ENCODE measurements at places on chromosomes 1 and 21.

DNA sequence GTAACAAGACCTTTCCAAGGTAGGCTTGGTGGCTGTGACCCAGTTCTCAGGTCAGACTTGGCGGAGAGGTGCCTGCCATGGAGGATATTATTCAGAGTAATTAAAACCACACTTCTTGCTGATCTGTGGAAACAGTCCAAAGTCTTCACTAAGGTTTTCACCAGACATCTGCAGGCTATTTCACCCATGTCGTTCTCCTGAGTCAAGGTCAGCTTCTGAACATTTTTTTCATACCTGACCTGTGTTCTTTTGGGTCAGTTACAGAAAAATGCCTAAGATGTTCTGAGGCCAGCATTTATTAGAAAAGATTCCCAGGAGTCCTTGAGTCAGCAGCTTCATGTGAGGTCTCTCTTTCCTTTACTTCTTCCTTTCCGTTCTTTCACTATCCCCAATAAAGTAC is 54.9 kb downstream of the RGL1 start:
- no peak for DNase-seq

DNA sequence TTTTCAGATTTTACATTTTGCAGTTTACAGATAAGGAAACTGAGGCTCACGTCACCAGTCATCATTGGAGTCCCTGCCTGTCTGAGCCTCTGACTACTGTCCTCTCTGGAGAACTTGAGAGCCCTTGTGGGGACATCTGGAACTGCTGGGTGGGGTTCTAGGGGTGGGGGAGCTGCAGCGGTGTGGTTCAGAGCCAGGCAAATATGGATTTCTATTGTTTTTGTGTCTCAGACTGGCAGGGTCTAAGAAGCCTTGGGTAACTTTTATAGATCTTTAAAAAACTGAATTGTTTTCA is 46.9 kb downstream of the IER5 start:
- DNase-seq, result no peak

- DNase-seq, result no peak
Observed at GRCh38 chr1:178986204-178986603, 39.5 kb upstream of the FAM20B start.

DNA sequence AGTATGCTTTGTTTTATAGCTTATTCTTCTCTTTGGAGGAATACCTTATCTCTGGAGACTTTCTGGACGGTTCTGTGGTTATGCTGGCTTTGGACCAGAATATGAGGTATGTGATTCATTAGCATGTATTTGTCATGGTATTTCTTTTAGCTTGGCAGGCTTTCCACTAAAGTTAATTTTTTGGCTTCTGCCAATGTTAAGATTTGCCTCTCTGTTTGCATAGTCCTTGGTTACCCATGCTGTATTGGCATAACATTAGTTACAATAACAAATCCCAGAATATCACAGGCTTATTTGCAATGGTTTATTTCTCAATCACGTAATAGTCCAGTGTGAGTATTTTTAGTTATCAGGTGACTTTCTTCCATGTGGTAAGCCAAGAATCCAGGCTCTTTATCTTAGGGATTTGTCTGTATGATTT is 9.7 kb downstream of the ZMPSTE24 start:
- DNase-seq, result no peak

GRCh38 chr1:67840449-67840848 is 7.2 kb upstream of the GNG12 start:
- no peak for DNase-seq

DNA sequence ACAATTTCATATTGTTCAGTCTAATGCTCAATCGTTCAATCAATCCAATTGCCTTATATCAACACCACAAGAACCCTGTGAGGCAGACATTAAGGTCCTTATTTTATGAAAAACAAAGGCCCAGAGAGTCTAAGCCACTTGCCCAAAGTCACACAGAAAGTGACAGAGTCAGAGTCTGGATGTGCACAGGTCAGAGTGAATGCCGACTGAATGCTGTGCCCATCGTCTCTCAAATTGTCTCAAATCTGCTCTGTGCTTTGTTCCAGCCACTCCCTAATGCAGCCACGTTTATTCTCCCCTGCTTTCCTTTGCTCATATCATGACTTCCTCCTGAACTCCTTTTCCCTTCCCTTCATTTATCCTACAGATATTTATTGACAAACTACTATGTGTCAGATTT is 558.3 kb downstream of the MATN1 start:
- no peak for DNase-seq

GRCh38 chr1:234926559-234927311 is 201.9 kb downstream of the TOMM20 start:
- DNase-seq, result no peak

GRCh38 chr1:157152510-157152909 is 14.3 kb upstream of the ETV3 start:
- DNase-seq, result no peak

DNA sequence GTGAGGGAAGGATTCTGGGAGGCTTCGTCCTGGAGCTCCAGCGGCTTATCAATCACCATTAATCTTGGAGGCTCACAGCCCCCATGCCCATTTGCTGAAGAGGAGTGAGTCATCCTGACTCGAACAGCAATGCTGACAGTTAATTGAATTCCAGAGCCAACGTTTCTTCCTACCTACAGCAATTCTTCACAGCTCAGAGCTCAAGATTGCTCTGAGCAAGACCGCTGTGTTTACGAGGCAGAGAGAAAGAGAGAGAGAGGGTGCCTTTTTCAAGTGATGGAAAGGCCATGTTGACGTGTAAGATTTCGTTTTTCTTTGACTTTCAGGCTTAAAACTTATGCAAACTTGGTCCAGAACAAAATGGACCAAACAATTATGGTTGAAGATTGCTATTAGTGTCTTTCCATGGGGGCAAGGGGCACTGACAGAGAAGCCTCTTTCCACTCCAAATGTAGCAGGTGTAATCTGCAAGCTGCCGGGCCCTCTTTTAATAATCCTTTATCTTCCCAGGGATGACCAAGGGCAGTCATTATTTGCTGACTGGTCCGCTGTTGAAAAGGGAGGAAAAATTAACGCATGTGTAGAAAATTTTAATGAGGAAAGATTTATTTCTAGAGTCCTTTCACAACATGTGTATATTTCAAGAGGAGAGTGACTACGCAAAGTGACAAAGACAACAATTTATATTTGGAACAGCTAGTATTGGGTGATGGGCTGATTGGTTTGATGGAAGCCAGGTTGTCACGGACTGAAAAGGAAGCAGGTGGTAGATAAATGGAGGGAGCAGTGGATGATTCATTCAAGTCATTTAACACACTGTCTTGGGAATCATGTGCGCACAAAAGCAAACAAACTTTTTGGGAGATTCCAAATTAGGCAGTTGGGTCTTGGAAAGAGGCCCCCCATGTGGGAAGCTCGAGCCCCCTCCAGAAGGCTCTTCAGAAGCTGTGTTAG is 136.1 kb upstream of the IRF2BP2 start:
- no peak for DNase-seq

DNA sequence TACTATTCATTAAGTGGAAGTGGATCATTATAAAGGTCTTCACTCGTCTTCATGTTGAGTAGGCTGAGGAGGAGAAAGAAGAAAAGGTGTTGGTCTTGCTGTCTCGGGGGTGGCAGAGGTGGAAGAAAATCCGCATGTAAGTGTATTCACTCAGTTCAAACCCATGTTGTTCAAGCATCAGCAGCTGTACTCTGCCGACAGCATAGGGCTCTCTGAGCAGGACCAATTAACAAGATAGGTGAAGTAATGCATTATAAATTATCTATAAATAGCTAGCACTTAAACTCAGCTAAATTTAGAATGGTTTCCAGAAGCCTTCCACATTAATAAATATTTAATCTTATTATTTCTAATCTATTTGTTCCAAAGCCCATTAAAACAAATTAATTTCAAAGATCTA is 116.8 kb downstream of the RGS2 start:
- no peak for DNase-seq

- peak; percentile 72 for DNase-seq
Observed at GRCh38 chr21:33229784-33230544, at the start of gene IFNAR2. TSS of gene IFNAR2 (plus strand) at chr21:33229938. CDS start at chr21:33241923, 11,985 bp downstream.

DNA sequence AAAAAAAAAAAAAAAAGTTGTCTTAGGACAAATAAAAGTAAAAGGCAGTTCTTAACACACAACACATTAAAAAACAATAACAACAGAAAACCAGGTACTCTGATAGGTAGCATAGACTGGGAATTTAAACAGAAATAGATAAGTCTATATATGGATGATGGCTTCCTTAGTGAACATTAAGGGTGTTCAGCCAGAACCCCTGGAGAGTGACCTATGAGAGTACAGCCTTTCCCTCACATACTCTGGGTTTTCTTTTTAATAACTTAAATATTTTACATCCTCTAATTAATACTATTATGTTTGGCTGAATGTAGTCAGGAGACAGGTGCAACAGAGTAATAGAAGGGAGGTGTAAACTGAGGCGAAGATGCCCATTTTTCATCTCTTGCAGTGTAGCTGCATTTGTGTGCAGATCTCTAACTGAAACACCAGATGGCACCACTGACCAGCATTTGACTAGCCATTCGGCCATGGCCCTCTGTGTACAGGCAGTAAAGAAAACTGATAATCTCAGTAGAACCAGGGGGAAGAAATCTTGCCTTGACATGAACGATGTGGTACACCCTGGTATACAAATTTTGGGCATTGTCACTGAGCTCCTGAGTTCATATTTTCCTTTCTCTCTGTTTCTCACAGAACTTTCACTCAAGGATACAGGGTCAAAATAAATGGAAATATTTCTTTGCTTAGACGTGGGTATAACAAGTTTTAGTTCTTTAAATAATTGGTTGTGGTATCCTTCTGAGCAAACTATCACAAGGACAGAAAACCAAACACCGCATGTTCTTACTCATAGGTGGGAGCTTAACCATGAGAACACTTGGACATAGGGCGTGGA is 7.6 kb downstream of the TTF2 start:
- DNase-seq, result no peak

- DNase-seq, result no peak
Observed at GRCh38 chr1:66395202-66396061, 138.5 kb upstream of the SGIP1 start.

- DNase-seq, result no peak
Observed at GRCh38 chr1:201090541-201090940, 21.7 kb downstream of the CACNA1S start.

DNA sequence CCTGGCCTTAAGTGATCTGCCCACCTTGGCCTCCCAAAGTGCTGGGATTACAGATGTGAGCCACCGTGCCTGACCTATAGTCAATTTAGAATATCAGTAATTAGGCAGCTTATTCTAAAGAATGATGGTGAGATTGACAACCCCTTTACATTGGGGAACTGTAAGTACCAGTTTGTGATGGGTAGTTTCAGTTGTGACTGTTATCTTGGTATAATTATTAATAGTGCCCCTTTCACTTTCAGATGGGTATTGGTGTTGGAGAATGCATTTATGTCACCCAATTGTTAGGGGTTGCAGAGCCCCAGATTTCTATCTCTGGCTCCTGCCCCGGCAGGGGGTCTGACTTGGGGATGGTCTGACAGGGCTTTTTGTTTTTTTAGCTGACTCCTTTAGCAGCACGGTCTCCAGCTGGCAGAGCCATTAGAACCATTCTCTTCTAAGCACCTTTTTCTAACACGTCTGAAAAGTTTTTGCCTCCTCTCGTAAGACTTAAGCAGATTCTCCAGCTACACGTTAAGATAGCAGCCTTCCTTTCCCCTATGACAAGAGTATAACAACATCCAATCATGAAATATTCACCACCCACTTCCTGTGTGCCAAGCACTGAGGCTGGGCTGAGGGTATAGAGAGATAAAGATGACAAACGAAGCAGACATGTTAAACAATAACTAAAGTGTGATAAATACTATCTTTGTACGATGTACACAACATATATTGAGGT is 157.8 kb downstream of the SDCCAG8 start:
- no peak for DNase-seq

- DNase-seq, result no peak
Observed at GRCh38 chr1:95407131-95407885, 173.3 kb downstream of the RWDD3 start.

DNA sequence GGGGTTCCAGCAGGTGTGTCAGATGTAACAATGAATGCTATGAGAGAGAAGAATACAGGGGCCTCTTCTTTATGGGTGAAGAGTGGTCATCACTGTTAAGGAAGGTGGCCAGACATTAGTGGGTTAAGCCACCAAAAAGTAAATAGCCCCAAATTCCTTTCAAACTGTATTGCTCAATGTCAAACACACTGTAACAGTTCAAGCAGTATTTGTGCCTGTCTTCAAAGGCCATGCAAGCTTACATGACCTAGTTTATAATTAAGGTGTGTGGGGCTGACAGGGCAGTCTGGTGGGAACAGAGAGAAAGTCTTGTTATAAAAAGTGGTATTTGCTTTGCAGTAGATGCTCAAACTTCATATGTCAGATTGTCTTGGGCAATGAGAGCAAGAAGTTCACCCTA is 18.5 kb downstream of the CHIT1 start:
- DNase-seq, result no peak

GRCh38 chr1:78911956-78912880 is 94.3 kb downstream of the ADGRL4 start:
- no peak for DNase-seq

DNA sequence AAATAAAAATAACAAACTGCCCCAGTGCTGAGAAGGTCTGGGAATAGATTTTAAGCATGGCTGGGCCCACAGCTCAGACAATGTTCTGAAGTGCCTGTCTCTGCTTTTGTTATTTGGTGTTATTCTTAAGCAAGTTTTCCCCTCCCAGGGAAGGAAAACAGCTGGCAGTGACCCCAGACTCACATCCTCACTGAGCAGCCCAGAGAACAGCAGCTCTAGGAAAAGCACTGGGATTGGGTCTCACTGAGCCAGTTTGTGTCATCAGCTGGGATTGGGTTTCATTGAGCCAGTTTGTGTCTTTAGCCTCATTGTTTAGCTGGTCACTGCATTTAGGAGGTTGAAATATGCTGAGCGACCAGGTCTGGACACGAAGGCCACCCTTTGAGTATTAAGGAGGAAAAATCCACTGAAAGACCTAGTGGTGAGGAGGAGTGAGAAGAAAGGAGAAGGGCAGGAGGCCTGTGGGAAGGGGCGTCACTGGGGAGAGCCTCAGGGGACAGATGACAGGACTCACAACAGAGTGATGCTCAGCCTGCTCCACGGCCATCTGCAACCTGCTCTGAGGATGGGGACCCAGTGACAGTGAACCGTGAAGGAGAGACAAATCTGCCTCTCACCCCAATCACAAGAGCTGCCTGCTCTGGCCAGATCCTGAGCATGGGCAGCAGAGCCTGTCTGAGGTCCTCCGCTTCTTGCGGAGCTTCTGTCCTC is 103.8 kb downstream of the TOMM20 start:
- DNase-seq, result no peak

GRCh38 chr1:205060746-205061145 is 17.7 kb downstream of the CNTN2 start:
- no peak for DNase-seq

DNA sequence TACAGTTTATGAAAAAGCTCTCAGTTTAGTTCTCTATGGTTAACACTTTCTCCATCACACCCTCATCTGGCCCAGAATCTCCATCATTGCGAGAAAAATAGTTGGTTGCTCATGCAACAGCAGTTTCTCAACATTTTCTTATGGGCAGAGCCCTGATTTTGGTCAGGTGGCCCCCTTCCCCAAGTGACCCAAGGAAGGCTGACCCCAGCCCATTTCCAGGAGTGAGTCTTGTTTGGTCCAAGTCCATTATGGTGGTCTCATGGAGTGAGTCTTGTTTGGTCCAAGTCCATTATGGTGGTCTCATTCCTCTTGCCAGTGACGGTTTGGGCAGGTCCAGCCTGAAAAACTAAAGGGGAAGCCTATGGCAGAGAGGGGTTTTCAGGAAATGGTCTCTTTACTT is 1.5 kb upstream of the TRIM62 start:
- DNase-seq, result no peak
